ENCODE measurements at places on chromosomes 2 and 18.
A peak's percentile ranks its signal among the peaks of the same experiment; 100 is the strongest.

GRCh38 chr2:159382447-159383028 lies 96.0 kb upstream of the WDSUB1 start:
- no peak for DNase-seq

- DNase-seq = no peak
These were observed 123.0 kb downstream of the MTX2 start for GRCh38 chr2:176392249-176392648.

- DNase-seq = no peak
These were observed 274.9 kb upstream of the TCF4 start for GRCh38 chr18:55862693-55863390.

GRCh38 chr2:136117909-136118818 lies at the start of gene CXCR4:
Gene CXCR4, minus strand, starts transcription at chr2:136118149. Its CDS starts 89 bp downstream, at chr2:136118060.
- peak; percentile 72 for DNase-seq

GRCh38 chr2:40361478-40361877 lies 90.4 kb downstream of the SLC8A1 start:
- no peak for DNase-seq

- DNase-seq = no peak
These were observed 53.2 kb upstream of the ALKAL2 start for GRCh38 chr2:341017-341542.

GRCh38 chr18:72155327-72155726 lies 388.8 kb downstream of the CBLN2 start:
- DNase-seq = no peak

- no peak for DNase-seq
These were observed 84.9 kb downstream of the MALT1 start for GRCh38 chr18:58756148-58756547.

GRCh38 chr2:121803503-121803902 lies 48.1 kb downstream of the TSN start:
- no peak for DNase-seq

DNA sequence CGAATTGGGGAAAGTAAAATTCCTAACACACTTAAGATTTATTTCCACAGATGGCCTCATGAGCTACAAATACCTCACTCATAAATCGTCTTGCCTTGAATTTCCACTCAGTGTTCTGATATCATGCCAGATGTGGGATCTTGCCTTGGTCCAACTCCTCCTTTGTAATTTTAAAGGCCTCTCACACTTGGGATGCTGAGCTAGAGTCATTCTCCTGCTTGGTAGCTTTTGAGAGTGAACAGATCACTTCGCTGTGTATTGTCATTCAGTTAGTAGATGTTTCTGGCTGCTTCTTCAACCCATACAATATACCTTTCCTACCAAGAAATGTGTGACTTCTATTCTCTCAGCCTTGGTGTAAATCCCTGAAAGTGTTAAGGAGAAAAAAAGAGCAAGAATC lies 309.2 kb downstream of the NRXN1 start:
- DNase-seq = no peak

- no peak for DNase-seq
These were observed 22.6 kb upstream of the USP34 start for GRCh38 chr2:61493523-61493942.

- DNase-seq = no peak
These were observed 17.1 kb upstream of the ANKRD62 start for GRCh38 chr18:12076424-12077140.

- no peak for DNase-seq
These were observed 3.6 kb downstream of the TBR1 start for GRCh38 chr2:161419638-161420190.

DNA sequence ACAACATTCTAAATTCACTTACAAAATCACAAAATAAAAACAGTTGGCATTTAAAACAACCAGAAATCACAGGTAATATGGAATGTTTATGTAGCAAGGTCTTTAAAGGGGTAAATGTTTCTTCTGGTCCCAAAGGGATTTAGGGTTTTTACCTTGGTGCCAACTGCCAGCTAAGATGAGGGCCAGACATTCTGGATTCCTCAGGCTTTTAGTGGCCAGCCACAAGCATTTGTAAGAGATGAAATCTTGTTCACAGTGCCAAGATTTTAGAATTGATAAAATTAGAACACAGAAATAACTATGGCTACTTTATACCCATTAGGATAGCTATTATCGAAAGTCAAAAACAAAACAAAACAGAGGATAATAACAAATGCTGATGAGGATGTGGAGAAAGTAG lies 60.4 kb upstream of the CDKL4 start:
- no peak for DNase-seq

DNA sequence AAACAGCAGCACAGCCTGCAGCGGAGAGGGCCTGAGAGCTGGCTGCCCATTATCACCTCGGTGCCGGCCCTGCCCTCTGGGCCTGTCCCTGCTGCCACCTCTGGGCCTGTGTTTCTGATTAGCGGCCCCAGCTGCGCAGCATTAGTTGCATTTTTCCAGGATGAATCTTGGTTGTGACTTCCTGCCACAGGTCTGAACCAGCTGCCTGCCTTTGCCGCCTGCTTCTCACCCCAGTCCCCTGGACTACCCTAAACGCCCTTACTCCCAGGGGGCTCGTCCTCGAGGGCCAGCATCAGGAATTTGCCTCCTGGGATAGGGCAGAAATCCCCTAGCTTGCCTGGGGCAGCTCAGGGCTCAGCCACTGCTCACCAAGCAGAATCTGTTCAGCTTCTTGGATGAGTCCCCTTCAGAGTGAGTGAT lies 342.8 kb downstream of the DYSF start:
- no peak for DNase-seq

DNA sequence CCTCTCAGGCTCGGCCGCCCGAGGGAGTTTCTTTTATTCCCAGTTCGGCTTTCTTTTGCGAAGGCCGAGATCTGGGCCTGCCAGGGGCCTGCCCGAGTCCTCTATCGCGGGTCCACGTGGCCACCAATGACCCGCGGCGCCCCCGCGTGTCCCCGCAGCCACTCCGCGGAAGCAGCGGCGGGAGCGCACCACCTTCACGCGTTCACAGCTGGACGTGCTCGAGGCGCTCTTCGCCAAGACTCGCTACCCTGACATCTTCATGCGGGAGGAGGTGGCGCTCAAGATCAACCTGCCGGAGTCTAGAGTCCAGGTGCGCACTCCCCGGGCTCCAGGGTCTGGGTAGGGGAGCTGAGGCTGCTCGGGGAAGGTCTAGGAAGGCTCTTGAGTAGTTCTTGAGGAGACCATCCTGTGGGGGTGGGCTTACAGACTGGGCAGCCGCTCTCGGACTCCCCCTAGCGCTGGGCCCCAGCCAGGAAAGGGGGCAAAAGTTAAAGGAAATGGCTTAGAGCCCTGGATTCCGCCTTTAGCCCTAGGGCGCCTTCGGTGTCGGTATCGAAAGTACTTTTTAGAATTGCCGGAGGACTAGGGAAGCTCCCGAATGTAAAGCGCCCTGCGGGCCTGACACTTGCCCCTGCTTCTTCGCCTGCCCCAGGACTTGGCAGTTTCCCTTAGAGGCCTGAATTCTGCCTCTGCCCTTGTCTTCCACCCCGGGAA lies 3.4 kb downstream of the OTX1 start:
- DNase-seq = no peak

DNA sequence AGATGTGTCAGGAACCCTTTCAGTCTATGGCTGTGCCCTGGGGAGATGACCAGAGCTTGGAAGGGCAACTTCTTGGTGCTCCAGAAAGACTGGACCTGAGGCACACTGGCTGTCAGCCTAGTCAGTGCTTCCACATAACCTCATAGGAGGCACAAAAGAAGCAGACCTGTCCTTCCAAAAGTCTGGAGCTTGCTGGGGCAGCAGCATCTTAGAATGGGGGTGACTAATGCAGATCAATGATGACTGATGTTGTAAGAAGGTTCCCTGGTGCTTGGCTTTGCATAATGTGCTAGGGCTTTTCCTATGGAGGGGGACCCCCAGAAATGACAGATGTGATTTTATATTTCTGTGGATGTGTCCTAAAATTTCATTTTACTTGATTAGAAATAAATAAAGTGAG lies 255.7 kb upstream of the THUMPD2 start:
- DNase-seq = no peak

GRCh38 chr2:41954304-41955291 lies 93.2 kb upstream of the PKDCC start:
- DNase-seq = no peak

GRCh38 chr2:219997341-219997851 lies 370.0 kb downstream of the SLC4A3 start:
- no peak for DNase-seq

DNA sequence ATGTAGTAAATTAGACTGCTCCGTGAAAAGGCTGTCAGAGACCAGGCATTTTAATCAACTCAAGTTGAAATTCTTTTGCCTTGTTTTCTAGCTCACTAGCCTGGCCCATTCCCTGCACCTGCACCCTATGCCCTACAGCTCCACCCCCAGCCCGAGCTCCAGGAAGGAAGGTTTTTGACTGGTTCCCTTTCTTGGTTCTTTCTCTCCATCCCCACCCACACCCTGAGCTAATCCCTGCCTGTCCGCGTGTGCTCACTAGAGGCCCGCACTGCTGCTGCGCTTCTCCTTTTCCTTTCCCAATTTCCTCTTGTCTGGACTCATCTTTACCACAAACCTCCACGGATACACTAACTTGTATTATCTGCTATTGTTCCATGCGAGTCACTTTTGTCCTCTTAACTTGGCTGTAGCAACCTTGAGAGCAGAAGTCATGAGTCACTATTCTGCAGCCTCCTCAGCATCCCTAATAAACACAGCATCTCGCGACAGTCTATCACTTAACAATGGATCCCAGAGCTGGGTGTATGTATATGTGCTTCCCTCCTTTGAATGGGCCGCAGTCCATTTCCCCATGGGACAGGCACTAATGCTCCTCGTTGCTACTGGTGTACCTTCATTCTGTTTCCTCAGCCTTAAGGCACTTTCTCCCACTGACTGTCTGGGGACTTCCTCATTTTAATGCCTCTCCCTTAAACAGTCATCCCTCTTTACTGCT lies 36.5 kb downstream of the COLEC12 start:
- DNase-seq = peak; percentile 82

DNA sequence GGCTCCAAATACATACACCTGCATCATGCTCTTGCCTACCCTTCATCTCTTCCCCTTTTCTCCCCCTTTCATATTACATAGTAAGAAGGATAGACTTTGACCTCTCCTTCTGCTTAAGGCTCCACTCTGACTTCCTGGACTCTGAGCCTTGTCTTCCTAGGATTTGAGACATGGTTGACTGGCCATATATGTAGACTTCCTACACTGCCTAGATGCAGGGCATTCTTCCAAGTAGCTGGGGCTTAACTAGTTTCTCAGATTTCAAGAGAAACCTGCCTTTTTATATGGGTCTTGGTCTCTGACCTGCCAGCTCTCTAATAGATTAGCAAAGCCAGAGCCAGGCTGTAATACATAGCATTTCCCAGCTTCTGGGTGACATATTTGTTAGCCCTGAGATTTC lies 35.4 kb upstream of the CYP26B1 start:
- DNase-seq = no peak

DNA sequence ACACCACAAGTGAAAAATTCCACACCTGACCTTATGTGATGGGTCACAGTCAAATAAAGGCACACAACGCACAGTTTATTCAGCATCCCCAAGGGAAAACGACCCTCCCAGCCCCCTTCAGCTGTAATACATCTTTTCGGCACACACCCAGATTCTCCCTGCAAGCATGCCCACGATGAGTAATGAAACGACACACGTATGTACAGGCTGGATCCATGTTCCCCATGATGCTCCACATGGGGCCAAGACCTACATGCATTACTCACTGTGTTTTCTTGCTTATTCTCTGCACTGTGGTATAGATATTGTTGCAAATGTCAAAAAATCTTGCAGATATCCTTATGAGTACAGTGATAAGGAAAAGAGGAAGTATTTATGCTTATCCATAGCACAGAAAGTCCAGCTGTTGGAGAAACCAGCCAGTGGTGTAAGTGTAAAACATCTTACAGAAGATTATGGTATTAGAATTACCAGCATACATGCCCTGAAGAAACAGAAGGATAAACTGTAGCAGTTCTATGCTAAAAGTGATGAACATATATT lies 32.5 kb upstream of the SGPP2 start:
- no peak for DNase-seq
